Ascending aorta (tissue), 2 donors: ENCODE measurements at places on chromosomes 1 and 21. TPM values are rescaled to one million over a fixed set of nuclear protein-coding genes. Genes with fewer than 3 reads are reported as not detected.

Gene CRNN
- 0.21 TPM for total RNA-seq

Gene CR1L
- not detected for total RNA-seq

Gene SERTAD4
- 4.0 TPM for total RNA-seq

Gene NTPCR
- 41.6 TPM for total RNA-seq

Gene CYP4X1
- 17.2 TPM for total RNA-seq

Gene GBP6
- total RNA-seq: not detected
